ENCODE measurements at places on chromosomes 6 and 20. TPM values are rescaled to one million over a fixed set of nuclear protein-coding genes. Genes with fewer than 3 reads are reported as not detected.

DNA sequence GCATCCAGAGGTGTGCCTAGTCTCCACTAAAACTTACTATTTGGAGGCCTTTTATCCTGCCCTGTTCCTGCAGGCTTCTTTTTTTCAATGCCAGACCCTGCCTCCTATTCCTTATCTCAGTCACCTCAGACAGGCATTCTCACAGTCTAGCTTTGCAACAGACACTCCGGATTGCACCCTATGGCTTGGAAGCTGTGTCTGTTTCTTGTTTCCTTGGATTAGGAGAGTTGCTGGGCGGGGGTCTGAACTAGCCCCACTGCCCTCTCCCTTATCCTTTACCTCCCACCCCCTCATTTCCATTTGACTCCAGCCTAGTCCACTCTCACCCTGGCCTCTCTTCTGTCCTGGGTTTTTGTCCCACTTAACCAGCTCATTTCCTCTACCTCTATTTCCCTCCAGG lies 228.1 kb upstream of the CITED2 start:
- DNase-seq = no peak

DNA sequence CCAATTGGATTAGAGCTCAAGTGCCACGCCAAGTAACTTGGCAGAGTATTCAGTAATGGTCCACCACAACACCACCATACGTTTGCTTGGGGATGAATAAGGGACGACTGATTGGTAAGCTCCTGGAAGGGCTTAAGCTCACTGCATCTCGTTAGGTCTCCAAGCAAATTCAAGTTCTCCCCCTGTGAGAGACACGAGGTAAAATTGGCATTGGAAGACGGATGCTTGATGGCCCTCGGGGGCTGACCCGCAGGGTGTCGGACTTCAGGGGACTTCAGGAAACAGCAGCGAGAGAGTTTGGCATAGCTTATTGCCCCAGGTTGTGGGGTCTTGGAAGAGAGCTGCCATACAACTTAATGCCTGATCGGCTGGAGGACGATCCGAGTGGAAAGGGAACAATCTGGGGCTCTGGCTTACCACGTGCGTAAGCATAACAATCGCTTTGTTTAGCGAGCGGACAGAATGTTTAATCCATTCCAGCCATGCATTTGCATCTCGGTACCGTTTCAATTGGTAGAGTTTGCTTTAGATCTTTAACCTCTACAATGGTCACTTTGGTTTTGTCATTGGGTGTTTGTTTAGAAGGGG lies 4.8 kb upstream of the ZNFX1 start:
- DNase-seq = no peak

DNA sequence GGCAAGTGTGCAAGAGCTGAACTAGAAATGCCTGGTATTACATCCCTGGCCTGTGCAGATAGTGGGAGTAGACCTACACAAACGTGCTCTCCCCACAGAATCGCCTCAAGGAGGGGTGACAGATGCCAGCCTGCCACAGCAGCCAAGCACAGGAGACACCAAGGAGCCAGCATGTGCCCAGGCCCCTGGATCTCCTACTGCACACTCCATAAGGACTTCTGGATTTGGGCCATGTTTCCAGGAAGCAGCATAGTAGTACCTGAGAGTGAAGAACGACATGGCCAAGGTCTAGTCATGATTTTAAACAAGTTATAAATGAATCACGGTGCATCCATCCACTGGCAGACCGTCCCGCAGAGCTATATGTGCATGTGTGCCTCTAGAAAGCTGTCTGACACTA lies 232.2 kb downstream of the SYNDIG1 start:
- no peak for DNase-seq

Gene ID4
- total RNA-seq = 3.0 TPM

DNA sequence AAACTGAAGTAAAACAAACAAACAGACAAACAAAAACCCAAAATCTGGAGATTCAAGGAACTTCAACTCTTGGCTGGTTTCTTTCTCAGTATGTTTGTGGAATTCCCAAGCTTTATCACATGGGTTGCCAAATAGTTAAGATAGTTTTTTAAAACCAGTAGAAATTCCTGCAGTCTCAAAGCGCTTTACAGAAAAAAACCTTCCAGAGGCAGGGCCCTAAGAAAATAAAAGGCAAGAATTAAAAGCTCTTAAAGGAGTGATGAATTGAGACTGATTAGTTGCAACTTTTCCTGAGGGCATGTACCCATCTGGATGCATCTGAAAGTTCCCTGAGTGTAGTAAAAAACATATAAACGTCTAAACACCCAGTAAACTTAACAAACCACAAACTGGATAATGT lies 25.9 kb upstream of the PTCHD4 start:
- DNase-seq = no peak

Gene SNAP25
- 1.1 TPM for total RNA-seq

Gene C20orf141
- not detected for total RNA-seq

- no peak for DNase-seq
These were observed 8.0 kb upstream of the TCF15 start for GRCh38 chr20:617934-618690.

Data from mucosa of descending colon (tissue), 3 donors.